ENCODE measurements at places on chromosomes 2 and 18.

DNA sequence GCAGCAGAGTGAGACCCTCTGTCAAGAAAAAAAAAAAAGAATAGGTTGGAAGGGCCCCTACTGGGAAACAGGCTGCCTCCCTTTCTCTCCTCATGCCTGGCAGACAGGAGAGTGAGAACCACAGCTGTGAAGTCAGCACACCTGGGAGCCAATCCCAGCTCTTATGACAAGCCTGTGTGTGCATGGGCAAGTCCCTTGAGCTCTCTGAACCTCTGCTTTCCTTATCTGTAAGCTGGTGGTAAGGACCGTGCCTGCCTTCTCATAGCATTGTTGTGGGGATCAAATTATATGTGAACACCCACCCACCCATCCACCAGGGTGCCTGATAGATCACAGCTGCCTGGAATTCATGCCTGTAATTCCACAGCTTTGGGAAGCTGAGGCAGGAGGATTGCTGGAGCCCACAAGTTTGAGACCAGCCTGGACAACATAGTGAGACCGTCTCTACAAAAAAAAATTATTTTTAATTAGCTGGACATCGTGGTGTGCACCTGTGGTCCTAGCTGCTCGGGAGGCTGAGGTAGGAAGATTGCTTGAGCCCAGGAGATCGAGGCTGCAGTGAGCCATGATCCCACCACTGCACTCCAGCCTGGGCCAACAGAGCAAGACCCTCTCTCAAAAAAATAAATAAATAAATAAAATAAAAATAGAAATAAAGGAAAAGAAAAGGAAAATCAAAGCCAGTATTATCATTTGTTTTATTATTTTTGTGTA is 66.9 kb upstream of the MCFD2 start:
- no peak for DNase-seq
- no peaks in the 10 kb centered on the region for H3K36me3 ChIP-seq
- peaks cover 18% of the 10 kb centered on the region for H3K4me1 ChIP-seq
- H3K27ac ChIP-seq, result no peak overlapping the region
- no peaks in the 10 kb centered on the region for H3K27me3 ChIP-seq
- H3K4me3 ChIP-seq, result no peak overlapping the region

- H3K4me3 ChIP-seq, result no peak overlapping the region
- H3K4me1 ChIP-seq, result peaks cover 45% of the 10 kb centered on the region
- H3K36me3 ChIP-seq, result no peaks in the 10 kb centered on the region
- no peak for DNase-seq
- H3K27ac ChIP-seq, result no peak overlapping the region
- H3K27me3 ChIP-seq, result no peaks in the 10 kb centered on the region
Measured at GRCh38 chr2:6647046-6647445, 218.7 kb downstream of the CMPK2 start.

GRCh38 chr2:232882505-232883115 is 12.5 kb downstream of the SNORC start:
- no peak overlapping the region for H3K4me3 ChIP-seq
- peaks cover 4% of the 10 kb centered on the region for H3K4me1 ChIP-seq
- no peak overlapping the region for H3K27ac ChIP-seq
- H3K36me3 ChIP-seq, result no peaks in the 10 kb centered on the region
- peaks cover 19% of the 10 kb centered on the region for H3K27me3 ChIP-seq

GRCh38 chr2:26770986-26771586 is 7.0 kb downstream of the SLC35F6 start:
- H3K27me3 ChIP-seq, result no peaks in the 10 kb centered on the region
- H3K36me3 ChIP-seq, result no peaks in the 10 kb centered on the region
- H3K4me3 ChIP-seq, result no peak overlapping the region
- H3K27ac ChIP-seq, result no peak overlapping the region

DNA sequence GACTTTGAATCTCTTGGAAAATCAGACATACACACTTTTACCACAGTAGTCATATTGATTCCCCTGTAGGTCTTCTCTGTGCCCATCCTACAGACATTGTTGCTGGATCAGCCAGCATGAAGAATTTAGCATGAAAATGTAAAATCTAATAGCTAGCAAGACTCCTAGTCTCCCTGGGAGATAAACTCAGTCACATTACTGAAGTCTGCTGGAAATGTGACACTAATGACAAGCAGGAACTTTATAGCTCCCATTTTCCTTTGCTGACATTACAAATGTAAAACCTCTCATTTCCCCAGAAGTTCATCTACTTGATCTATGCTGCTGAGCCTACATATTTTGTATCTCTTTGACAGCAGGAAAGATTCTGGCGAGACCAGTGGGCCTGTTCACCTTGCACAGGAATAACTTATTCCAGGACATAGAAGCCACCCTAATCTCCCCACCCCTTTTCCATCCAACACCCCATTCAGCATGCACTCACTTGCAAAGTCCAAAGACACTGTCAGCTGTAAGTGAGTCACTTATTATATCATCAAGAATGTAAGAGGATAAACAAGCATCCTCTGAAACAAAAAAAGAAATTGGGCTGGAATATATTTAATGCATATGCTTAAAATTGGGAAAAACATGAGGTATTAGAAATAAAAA is 648.3 kb upstream of the PKDCC start:
- H3K4me1 ChIP-seq, result no peaks in the 10 kb centered on the region
- no peak for DNase-seq
- H3K36me3 ChIP-seq, result peaks cover 3% of the 10 kb centered on the region

- H3K27me3 ChIP-seq, result peaks cover 49% of the 10 kb centered on the region
- no peak for DNase-seq
- H3K36me3 ChIP-seq, result no peaks in the 10 kb centered on the region
- peaks cover 25% of the 10 kb centered on the region for H3K4me1 ChIP-seq
- no peak overlapping the region for H3K27ac ChIP-seq
Measured at GRCh38 chr2:101153787-101154186, 2.6 kb upstream of the TBC1D8 start.

- DNase-seq, result no peak
- H3K4me1 ChIP-seq, result peaks cover 20% of the 10 kb centered on the region
- no peaks in the 10 kb centered on the region for H3K27me3 ChIP-seq
- no peak overlapping the region for H3K4me3 ChIP-seq
- H3K27ac ChIP-seq, result no peak overlapping the region
Measured at GRCh38 chr2:128438091-128438490, 119.4 kb upstream of the HS6ST1 start.

GRCh38 chr18:51541230-51541629 is 343.7 kb upstream of the MEX3C start:
- peaks cover 5% of the 10 kb centered on the region for H3K4me1 ChIP-seq
- H3K36me3 ChIP-seq, result peaks cover 2% of the 10 kb centered on the region
- DNase-seq, result no peak
- no peaks in the 10 kb centered on the region for H3K27me3 ChIP-seq
- no peak overlapping the region for H3K4me3 ChIP-seq

- H3K4me1 ChIP-seq, result peaks cover 25% of the 10 kb centered on the region
- H3K27ac ChIP-seq, result no peak overlapping the region
- H3K36me3 ChIP-seq, result peaks cover 28% of the 10 kb centered on the region
Measured at GRCh38 chr2:156323754-156324153, 8.8 kb downstream of the NR4A2 start.

DNA sequence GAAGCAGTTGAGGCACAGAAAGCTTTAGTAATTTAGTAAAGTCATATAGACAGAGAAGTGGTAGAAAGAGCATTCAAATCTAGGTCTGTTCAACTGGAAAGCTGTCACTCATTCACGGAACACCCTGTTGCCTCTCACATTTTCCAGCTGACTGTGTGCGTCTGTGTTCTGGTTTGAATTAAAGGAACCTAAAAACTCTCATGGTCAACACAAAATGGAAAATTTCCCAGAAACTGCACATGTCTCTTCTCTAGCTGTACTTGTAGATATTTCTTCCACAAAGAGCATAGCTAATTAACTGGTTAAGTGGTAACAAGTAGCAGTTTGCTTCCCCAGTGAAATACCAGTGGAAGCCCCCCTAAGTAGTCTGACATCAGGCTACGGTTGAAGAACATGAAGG is 390.8 kb downstream of the TGIF1 start:
- H3K27me3 ChIP-seq, result peaks cover 73% of the 10 kb centered on the region
- no peak overlapping the region for H3K27ac ChIP-seq
- H3K36me3 ChIP-seq, result no peaks in the 10 kb centered on the region
- H3K4me3 ChIP-seq, result no peak overlapping the region

DNA sequence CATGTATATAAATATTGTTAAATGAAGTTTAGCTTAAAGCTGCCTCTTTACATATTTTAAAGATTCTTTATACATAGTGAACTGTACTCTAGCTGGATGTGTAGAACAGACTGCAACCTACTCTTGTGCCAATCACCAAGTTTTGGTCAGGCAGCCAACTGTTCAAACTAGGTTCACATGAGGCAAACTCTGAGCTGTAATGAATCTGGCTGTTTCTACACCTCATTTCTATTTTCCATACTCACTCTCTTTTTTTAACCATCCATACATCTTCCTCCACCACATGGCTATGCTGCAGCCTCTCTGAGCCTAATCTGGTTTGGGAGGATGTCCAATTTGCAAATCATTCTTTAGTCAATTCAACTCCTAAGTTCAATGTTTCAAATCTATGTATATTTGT is 974.8 kb downstream of the CNTNAP5 start:
- DNase-seq, result no peak
- no peak overlapping the region for H3K27ac ChIP-seq
- H3K27me3 ChIP-seq, result no peaks in the 10 kb centered on the region

GRCh38 chr2:167681234-167682015 is 566.0 kb downstream of the STK39 start:
- H3K36me3 ChIP-seq, result no peaks in the 10 kb centered on the region
- no peaks in the 10 kb centered on the region for H3K27me3 ChIP-seq
- peak overlapping the region; percentile 21 for H3K27ac ChIP-seq
- H3K4me3 ChIP-seq, result no peak overlapping the region

DNA sequence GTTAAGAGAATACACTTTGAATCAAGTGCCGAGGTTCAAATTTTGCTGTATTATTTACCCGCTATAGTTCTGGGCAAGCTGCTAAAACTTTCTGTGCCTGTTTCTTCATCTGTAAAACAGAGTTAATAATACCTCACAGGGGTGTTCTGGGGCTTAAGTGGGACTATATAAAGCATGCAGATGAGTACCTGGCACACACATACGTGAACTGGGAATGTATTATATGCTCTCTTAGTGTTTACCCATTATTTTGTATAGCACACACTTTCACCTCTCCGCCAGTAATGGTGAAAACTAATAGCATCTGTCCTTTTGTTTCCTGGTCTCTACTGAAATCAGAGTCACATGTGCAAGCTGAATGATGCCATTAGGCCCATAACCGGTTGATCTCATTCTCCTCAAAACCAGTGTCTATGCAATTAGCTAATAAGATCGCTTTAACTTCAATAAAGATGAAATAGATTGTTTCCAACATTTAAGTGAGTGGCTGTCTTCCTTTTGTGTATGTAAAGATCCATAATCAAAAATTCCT is 3.8 kb upstream of the CDKL4 start:
- H3K27me3 ChIP-seq, result no peaks in the 10 kb centered on the region
- no peak overlapping the region for H3K27ac ChIP-seq
- H3K36me3 ChIP-seq, result peaks cover 34% of the 10 kb centered on the region
- H3K4me1 ChIP-seq, result no peaks in the 10 kb centered on the region
- DNase-seq, result no peak

DNA sequence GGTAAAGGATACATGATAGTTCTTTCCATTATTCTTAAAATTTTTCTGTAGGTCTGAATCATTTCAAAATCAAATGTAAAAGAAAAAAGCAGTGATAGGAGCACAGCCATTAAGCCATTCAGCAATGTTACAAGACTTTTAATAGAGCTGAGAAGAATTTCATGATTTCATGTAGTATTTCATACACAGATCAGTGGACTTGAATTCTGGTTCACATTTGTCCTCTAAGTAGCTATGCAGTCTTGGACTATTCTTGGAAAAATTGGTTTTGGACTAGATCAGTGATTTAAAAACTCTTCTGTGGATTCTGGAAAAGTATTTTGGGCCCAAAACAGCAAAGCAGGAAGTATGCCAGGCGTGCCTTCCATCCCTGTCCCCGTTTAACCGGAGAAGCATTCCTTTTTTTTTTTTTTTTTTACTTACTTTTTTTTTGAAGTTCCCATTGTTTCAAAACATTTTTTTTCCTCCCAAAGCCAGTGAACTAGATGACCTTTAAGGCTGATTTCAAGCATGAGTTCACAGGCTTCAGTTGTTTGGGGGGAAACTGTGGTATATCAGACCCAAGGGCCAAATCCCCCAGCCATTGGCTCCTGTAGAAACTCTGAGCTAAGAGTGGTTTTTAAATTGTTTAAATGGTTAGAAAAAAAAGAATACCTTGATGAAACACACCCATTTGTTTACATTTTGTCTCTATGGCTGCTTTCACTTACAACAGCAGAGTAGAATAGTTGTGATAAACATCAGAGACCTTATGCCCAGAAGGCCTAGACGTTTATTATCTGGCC is 17.5 kb upstream of the POLI start:
- DNase-seq, result no peak
- peaks cover 32% of the 10 kb centered on the region for H3K4me1 ChIP-seq
- no peaks in the 10 kb centered on the region for H3K27me3 ChIP-seq
- no peak overlapping the region for H3K4me3 ChIP-seq
- no peak overlapping the region for H3K27ac ChIP-seq

GRCh38 chr2:231877533-231878456 is 48.4 kb downstream of the NPPC start:
- DNase-seq, result no peak
- H3K36me3 ChIP-seq, result no peaks in the 10 kb centered on the region
- no peaks in the 10 kb centered on the region for H3K4me1 ChIP-seq
- no peak overlapping the region for H3K4me3 ChIP-seq
- no peak overlapping the region for H3K27ac ChIP-seq
- no peaks in the 10 kb centered on the region for H3K27me3 ChIP-seq

- no peaks in the 10 kb centered on the region for H3K27me3 ChIP-seq
- no peaks in the 10 kb centered on the region for H3K36me3 ChIP-seq
- peaks cover 11% of the 10 kb centered on the region for H3K4me1 ChIP-seq
- no peak for DNase-seq
- H3K27ac ChIP-seq, result no peak overlapping the region
Measured at GRCh38 chr2:211175956-211176355, 619.6 kb downstream of the CPS1 start.

- H3K36me3 ChIP-seq, result no peaks in the 10 kb centered on the region
- H3K4me3 ChIP-seq, result no peak overlapping the region
- H3K27me3 ChIP-seq, result no peaks in the 10 kb centered on the region
Measured at GRCh38 chr2:165185633-165186032, 18.2 kb downstream of the SCN3A start.

- no peaks in the 10 kb centered on the region for H3K36me3 ChIP-seq
- H3K27me3 ChIP-seq, result no peaks in the 10 kb centered on the region
- no peak overlapping the region for H3K27ac ChIP-seq
Measured at GRCh38 chr18:38033282-38033681, 467.7 kb upstream of the CELF4 start.

GRCh38 chr18:46756025-46756558 is 761 bp downstream of the ST8SIA5 start:
- no peaks in the 10 kb centered on the region for H3K36me3 ChIP-seq
- H3K27me3 ChIP-seq, result peaks cover 85% of the 10 kb centered on the region
- peak overlapping the region; percentile 79 for H3K4me3 ChIP-seq
- H3K27ac ChIP-seq, result no peak overlapping the region

- H3K27ac ChIP-seq, result no peak overlapping the region
- no peak overlapping the region for H3K4me3 ChIP-seq
- DNase-seq, result no peak
- H3K27me3 ChIP-seq, result no peaks in the 10 kb centered on the region
Measured at GRCh38 chr2:201396595-201396994, 39.5 kb upstream of the FLACC1 start.

DNA sequence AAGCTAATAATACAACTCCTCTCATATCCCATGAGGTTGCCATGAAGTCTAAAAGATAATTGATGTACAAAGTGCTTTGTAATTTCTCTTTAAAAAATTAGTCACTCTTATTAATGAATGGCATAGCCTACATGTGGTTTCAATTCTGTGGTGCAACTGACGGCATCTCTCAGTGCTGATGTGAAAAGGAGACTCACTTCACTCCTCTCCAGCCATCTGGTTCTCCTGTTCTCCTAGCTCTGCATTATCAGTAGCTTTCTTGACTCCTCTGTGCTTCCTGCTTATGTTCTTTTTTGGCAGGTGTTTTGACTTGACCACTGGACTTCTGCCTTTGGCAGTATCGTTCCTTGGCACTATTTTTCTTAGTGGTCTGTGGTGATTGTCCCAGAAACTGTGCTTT is 134.9 kb upstream of the ZFP36L2 start:
- H3K36me3 ChIP-seq, result no peaks in the 10 kb centered on the region
- H3K27ac ChIP-seq, result no peak overlapping the region
- no peak overlapping the region for H3K4me3 ChIP-seq
